BE2C (cell line): ENCODE measurements at places on chromosomes 16 and 17.
A peak's percentile ranks its signal among the peaks of the same experiment; 100 is the strongest.

GRCh38 chr16:67697422-67698185 lies 21.5 kb downstream of the GFOD2 start:
- no peak for DNase-seq

- peak; percentile 20 for DNase-seq
Measured at GRCh38 chr16:21283521-21284289, 5.6 kb upstream of the CRYM start.

DNA sequence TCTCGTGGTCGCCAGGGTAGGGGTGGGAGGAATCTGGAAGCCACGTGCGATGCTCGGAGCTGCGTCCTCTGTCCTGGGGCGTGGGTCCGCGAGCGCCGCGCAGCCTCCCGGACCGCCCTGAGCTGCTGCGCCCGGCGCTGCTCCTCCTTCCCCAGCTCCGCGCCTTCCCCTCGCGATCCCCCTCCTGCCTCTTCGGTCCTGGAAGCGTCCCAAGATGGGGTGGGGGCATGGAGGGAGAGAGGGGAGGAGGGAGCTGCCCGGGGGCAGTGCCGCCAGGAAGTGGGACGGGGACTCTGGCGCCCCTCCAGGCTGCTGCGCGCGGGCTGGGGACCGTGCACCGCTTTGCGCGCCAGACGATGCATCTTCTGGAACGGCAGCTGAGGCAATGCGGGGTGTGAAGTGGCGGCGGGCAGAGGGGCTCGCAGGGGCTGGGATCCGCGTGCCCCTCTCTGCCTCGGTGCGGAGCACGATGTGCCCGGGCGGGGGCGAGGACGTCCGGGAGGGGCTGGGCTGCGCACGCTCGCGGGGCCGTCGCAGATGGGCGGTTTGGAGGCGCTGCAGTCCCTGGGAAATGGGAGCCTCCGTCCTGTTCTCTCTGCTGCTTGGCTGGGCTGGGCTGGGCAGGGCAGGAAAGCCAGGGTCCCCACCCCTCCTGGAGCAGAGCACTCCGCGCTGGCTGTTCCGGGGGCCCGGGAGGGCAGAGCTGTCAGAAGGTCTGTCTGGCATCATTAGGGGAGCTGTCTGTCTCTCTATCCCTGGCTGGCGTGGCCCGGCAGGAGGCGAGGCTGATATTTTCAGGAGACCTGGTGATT lies 388.0 kb downstream of the SEC14L1 start:
- DNase-seq: peak; percentile 89

DNA sequence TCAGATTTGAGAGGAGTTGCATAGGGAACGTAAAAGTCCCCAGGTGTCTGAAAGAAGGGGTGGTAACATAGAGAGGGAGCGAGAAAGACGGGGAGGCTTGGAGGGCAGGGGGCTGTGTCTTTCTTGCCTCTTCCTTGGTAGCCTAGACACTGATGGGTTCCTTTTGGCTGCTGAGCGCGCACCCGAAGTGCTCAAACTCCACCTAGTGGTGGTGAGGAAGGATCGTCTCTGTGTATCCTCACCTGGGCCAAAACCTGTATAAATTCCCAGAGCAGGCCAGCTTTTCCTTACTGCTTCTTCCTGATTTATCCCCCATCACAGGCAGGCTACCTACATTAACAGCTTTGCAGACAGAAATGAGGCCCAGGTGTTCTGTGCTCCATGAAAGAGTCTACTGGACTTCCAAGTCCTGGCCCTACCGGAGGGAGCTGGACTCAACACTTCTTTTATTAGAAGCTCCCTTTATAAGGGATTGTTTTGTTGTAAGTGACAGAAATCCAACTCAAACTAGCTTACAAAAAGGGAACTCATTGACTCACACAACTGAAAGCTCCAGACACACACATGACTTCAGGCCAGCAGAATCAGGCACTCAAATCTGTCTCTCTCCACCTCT lies 5.5 kb upstream of the SLC25A35 start:
- peak; percentile 38 for DNase-seq

DNA sequence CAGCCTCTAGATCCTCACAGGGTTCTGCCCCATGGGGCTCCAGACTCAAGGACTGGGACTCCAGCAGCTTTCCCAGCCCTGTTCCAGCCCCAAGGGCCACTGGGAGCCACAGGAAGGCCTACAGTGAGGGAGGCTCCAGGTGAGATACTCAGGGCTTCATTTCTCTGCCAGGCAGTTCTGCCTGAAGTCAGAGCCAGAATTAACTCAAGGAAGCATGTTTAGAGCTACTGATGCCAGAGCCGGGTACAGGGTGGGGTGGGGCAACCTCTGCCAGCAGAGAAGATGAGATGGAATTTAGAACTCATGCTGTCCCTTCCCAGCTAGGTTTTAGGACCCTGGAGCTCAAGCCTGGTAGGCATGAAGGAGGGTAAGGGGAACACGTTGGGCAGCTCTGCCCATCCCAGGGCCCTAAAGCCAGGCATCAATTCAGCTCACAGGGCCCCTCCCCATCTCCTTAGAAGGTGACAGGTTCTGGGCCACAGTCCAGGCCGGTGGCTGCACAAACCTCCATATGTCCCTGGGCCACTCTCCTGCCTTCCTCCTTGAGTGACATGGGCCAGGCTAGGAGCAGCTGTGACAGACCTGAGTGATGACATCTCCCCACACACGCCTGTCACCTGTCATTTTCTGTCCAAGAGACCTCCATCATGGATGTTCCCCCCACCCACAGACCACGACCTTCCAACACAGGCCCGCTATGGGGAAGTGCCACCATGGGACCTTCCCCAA lies 24.5 kb upstream of the SPPL2C start:
- DNase-seq: no peak

- DNase-seq: no peak
Measured at GRCh38 chr16:87619360-87620200, 17.3 kb downstream of the JPH3 start.

- peak; percentile 98 for DNase-seq
Measured at GRCh38 chr17:74748529-74749278, at the start of gene NHERF1. NHERF1 (plus strand) TSS chr17:74748628; CDS start chr17:74748847, 219 bp downstream.

DNA sequence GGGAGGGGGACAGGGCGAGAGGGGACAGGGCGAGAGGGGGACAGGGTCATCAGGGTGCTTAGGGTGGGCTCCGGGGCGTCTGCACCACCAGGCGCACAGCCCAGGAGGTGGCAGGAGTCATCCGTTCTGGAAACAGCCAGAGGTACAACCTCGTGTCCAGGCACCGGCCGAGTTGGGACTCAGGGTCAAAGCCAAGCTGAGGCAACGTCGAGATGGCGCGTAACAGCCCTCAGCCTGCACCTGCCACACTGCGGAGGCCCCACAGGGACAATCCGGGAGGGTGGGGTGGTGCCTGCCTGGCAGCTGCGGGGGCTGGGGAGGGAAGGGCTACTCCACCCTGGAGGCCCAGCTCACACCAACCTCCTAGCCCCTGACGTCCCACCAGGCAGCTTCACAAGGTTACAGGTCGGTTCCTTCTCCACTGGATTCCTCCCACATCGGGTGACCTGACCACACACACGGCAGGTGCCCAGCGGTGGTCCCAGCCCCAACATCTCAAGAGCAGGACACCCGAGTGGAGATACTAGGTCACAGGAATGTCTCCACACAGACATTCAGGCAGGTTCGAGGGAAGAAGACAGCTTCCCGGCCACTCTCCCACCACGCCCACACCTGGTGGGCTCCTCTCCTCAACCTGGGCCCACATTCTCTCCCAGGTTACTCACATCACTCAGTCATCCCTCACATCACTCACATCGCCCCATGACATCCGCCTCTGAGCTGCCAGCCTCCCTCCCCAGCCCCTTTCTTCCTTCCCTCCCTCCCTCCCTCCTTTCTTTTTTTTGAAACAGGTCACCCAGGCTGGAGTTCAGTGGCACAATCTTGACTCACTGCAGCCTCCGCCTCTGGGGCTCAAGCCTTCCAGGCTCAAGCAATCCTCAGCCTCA lies 47.3 kb downstream of the RPH3AL start:
- no peak for DNase-seq

DNA sequence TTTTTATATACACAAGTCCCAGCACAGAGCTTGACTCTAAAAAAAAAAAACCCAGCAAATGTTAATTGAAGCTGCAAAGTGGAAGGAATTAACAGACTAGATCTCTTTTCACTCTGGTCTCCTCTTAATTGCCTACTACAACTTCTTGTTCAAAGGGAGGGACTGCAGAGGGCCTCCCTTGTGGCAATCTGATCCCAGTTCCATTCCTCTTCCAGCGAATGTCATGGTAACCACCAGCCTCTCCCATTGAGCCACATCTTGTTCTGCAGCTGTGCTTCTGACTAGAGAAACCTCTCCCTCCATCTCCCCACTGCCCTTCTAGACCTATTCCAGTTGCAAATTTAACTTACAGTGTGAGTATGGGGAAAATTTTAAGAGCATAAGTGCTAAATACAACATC lies 5.9 kb downstream of the SUPT6H start:
- DNase-seq: no peak

DNA sequence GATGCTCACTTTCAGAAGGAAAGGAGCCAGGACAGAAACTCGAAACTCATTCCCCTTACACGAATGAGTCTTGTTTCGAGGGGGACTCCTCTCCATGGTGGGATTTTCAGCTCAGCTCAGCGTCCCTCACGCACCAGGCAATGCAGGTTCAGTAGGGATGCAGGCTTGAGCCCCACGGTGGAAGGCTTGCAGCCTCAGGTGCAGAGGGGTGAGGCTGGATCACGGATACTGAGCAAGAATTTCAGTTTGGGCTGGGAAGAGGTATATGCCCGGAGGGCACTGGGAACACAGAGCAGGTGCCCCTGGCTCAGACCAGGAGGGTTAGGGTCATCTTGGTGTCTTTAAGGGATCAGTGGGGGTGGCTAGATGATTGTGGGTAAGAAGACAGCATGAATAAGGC lies 344.9 kb upstream of the TNRC6C start:
- no peak for DNase-seq

GRCh38 chr17:4525691-4526397 lies 27.2 kb downstream of the SPNS2 start:
- DNase-seq: no peak
